Large intestine (tissue), 12 donors: ENCODE measurements at places on chromosomes 16 and 17. TPM values are rescaled to one million over a fixed set of nuclear protein-coding genes. Genes with fewer than 3 reads are reported as not detected.

The KRT27 gene
- not detected for polyA plus RNA-seq

The GPR142 gene
- polyA plus RNA-seq, result 0.97 TPM

The KRTAP1-1 gene
- polyA plus RNA-seq, result not detected

The IL34 gene
- 16.9 TPM for polyA plus RNA-seq

The PRSS33 gene
- polyA plus RNA-seq, result 0.13 TPM

The FXR2 gene
- 28.2 TPM for polyA plus RNA-seq

The CDH11 gene
- polyA plus RNA-seq, result 27.8 TPM

The TMUB2 gene
- 41.5 TPM for polyA plus RNA-seq

DNA sequence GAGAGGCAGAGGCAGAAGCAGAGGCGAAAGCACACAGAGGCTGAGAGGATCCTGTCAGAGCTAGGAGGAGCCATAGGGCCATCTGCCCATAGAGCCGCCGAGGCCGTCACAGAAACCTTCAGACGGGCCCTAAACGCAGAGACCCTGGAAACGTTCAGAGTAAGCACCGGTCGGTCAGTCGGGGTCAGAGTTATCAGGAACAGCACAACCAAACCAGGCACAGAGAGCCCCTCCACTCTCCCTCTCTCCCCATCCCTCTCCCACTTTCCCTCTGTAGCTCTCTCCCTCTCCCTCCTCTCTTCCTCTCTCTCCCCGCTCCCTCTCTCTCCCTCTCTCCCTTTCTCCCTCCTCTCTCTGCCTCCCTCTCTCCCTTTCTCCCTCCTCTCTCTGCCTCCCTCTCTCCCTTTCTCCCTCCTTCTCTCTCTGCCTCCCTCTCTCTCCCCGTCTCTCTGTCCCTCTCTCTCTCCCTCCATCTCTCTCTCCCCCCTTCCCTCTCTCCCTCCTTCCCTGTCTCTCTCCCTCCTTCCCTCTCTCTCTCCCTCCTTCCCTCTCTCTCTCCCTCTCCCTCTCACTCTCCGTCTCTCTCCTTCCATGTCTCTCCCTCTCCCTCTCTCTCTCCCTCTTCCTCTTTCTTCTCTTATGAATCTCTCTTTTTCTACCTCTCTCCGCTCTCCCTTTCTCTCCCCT, 138.9 kb downstream of the C16orf95 start:
- DNase-seq, result no peak

DNA sequence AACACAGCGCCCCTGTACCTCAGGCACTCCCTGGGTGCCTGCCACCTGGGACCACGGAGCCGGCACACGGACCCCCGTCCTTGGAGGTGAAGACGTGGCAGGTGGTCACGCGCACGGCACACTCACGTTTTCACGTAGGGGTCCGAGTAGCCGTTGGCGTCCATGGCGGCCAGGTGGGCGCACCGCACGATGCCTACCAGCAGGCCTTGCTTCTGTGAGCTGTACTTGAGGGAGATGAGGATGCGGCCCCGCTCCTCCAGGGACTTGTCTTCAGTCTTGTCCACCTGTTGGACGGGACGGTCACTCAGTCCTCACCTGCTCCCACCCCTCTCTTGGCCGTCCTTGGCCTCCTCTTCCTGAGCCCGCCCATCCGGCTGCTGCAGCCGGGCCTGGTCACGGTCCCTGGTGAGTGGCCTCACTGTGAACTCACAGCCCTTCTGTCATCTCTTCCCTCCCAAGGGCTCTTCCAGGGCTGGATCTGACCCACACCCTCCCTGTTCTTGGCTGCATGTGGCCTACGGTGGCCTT, 18.8 kb downstream of the SCGB1C2 start:
- no peak for DNase-seq

GRCh38 chr17:50575581-50576210, 15.2 kb downstream of the CACNA1G start:
- no peak for DNase-seq

- DNase-seq, result no peak
Observed at GRCh38 chr16:68894714-68895113, 51.4 kb downstream of the TANGO6 start.

DNA sequence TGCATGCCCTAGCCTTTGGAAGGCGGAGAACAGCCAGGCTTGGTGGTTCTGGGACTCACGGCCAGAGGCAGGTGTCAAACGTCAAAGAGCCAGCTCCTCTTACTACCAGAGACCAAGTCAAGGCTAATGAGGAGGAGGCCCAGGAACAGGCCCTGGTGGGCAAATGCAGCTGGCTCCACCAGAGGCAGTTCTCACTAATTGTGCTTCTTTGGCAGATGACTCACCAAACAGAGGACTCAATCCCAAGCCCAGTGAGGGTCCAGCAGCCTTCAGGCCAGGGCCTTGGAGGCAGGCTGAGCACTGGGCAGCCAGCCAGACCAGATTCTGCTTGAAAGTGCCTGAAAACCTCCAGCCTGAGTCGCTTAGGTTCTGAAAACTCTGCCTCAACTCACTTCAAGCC, 336.5 kb upstream of the CDH5 start:
- no peak for DNase-seq

GRCh38 chr16:2771496-2772402, 5.3 kb downstream of the ELOB start:
- DNase-seq, result no peak

DNA sequence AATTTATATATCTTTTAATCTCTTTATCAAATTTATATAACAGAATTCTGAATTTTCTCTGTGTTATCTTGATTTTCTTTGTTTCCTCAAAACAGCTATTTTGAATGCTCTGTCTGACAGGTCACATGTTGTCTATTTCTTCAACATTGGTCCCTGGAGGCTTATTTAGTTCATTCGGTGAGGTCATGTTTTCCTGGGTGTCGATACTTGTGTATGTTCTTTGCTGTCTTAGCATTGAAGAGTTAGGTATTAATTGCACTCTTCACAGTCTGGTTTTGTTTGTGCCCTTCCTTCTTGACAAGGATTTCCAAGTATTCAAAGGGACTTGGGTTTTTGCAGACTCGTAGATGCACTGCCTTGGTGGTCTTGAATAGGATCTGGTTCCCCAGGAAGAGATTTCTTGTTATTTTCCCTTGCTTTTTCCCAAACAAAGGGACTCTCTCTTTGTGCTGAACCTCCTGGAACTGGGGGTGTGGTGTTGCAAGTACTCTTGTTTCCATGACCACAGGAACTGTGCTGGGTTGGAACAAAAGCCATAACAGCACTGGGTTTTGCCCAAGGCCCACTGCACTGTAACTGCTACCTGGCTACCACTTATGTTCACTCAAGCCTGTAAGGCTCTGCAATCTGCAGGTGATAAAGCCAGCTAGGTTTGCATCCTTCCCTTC, 1483.0 kb downstream of the CDH8 start:
- no peak for DNase-seq

DNA sequence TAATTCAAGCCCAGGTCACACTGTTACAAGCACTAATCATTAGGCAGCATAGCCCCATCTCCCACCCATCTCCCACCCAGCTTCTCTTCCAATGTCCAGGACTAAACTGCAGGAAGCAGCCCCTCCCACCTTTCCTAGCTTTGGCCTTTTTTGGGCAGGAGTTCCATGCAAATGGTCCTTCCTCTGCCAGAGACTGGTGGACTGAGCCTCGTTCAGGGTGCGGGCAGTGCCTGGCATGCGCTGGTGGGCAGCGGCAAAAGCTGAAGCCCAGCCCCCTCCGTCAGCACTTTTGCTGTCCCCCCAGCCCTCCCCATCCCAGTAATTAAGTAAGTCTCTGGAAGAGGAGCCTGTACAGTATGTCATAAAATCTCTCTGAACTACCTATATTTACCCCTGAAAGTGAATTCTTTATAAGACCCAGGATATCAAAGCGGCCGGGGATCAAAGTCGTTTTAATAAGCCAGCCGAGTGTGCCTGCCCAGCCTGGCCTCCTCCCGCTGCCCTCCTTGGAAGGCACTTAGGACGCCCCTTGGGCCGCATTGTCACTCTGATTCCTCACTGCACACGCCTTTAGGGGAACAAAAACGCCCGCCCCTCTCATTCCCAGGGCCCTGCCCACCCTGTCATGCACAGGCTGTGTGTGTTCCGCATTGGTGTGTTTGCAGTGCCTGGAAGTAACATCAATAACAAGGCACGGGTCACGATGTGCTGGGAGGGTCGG, 109.9 kb downstream of the IRX5 start:
- DNase-seq, result no peak

- no peak for DNase-seq
Observed at GRCh38 chr17:78053777-78054468, 74.6 kb downstream of the TMC6 start.
